ENCODE measurements at places on chromosomes 12 and 14.

DNA sequence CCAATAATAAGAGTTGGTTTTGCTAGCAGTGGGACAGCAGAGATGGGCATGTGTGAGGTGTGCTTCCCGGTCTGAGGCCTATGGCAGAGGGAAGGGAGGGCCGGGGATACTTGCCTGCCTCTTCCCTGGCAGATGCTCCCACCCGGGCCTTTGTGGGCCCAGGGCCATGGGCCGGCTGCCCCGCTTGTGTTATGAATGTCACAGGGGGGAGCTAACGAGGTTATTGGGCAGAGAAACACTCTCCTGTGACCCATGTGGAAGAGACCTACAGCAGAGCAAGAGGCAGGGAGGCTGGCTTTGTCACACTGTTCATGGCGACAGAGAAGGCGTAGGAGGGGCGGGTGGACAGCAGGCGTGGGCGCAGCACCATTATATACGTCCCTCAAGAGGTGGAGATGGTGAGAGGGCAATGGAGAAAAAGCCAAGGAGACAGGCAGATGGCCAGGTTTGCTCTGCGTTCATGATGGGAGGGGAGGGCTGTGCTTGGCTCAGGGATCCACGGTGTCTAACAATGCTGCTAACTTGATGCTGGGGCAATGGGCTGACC, 13.3 kb downstream of the CCND2 start:
- DNase-seq, result no peak

GRCh38 chr14:65356327-65356836, 56.1 kb upstream of the FUT8 start:
- no peak for DNase-seq

DNA sequence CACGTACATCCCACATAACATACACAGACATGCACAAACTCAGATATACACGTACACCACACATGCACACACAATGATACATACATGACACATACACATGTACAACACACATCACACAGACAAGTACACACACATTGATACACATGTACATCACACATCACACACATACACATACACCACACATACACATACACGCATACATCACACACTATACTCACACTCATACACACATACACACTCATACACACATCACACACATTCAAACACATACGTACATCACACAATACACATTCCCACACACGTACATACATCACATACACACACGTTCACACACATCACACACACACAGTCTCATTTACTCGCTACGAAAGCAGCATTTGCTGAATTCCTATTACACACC, 4.5 kb downstream of the ZNF605 start:
- DNase-seq, result no peak

DNA sequence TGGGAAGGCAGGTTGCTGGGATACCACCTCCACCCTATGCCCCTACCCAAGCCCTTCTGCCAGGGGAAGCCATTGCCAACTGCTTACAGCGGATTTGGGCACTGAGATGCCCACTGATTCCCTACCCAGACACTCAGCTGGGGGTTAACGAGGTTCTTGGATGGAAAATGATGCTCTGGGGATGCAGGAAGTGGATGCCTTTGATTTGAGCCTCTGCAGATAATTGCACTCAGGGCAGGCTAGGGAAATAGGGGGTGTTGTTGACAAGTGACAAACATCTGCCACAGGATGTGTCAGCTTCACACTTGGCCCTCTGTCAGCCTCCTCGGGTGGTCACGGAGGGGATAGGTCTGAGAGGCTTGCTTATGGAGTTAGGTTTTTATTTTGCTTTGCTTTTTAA, 57.4 kb downstream of the RPH3A start:
- DNase-seq, result no peak

DNA sequence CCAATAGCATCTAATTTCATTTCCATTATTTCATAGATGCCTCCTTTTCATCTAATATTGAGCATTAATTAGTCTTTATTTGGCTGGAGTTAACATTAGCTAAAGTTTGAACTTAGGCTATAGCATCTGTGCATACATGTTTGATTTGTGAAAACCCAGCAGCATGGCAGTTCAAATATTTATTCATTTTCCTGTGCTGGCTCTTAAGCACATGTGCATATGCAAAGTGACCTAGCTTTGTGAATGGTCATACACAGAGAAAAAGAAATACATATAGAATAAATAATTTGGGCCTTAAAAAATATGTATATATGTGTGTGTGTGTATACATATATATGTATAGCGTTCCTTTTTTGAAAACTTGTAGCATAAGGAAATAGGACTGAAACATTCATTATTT, 117.8 kb downstream of the HMGA2 start:
- no peak for DNase-seq

DNA sequence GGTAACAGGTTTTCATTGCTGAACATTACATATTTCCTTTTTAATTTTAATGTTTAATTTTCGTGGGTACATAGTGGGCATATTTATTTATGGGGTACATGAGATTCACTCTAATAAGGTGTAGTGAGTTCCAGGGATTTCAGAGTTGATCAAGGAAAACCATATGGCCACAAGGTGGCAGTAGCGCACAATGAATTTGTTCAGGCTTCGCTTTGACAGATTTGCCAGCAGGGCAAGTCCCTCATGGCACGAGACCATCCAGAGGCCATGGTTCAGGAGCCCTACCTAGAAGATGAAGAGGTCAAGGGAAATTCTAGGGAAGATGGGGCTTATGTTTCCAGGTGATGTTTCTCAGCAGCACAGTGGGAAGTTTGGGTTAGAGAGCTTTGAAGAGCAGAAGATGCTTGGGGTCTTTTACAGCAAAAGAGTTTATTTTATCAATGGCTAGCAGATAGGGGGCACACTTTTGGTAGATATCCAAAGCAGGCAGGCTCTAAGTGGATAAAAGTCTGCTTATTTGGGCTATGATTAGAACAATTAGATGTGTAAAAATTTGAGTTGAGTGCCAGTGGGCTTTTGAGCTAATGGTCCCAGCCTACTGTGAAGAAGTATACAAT, 1004.4 kb downstream of the AACS start:
- DNase-seq, result peak; percentile 61

DNA sequence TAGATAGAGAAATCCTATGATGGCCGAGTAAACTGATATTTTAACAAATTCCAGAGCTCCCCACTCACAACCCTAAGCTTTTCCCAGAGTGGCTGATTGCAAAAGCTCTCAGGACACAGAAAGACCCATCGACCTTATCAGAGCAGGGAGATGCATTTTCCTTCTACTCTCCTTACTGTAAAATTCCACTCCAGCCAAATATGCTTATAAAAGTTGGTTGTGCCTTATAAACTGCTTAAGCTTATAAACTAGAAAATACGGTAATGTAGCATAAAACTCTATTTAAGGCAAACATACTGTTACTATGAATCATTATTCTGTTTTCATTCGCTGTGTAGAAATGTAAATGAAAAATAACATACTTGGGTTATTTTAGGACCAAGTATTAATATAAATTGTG, 41.6 kb upstream of the TRHDE start:
- DNase-seq, result no peak

- no peak for DNase-seq
These were observed 67.5 kb downstream of the DIP2B start for GRCh38 chr12:50572287-50572686.

- no peak for DNase-seq
These were observed 384.9 kb downstream of the SOX5 start for GRCh38 chr12:23564451-23565152.

DNA sequence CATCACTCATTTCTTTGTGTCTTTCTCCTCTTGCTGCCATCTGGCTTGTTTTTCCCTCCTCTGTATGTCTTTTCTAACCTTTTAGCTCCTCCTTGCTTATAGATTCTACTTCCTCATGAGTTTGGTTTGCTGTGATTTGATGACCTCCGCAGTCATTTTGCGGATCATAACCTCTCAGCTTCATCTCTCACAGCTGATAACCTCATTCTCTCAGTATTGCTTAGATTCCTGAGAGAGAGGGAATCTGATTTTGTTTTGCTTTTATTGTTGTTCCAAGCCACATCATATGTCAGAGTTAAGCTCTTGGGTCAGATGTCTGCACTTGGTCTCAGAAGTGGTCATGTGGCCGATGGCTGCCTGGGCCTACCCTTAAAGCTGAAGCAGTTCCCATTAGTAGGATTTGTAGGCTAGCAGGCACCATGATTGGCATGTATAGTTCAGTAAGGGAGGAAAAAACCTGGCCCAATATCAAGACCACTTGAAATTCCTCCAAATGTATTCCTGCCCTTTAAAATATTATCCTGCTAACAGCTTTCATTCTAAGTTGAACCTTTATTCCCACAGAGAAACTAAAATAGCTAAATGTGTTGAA, 13.5 kb downstream of the ZNF664 start:
- no peak for DNase-seq

DNA sequence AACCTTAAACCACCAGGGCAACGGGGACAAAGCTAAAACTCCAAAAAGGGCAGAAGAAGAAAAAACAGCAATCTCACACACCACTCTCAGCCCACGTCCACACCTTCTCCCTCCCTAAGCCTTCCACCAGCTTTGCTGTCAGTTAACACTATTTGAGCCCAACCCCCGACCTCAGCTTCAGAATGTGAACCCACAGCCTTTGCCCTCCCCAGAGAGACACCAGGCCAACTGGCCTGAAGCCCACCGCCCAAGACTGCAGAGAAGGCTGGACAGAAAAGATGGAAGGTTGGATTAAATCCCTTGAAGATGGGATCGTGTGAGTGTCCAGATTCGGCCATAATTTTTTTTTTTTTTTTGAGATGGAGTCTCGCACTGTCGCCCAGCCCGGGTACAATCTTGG, 22.4 kb downstream of the IRF2BPL start:
- DNase-seq, result no peak

DNA sequence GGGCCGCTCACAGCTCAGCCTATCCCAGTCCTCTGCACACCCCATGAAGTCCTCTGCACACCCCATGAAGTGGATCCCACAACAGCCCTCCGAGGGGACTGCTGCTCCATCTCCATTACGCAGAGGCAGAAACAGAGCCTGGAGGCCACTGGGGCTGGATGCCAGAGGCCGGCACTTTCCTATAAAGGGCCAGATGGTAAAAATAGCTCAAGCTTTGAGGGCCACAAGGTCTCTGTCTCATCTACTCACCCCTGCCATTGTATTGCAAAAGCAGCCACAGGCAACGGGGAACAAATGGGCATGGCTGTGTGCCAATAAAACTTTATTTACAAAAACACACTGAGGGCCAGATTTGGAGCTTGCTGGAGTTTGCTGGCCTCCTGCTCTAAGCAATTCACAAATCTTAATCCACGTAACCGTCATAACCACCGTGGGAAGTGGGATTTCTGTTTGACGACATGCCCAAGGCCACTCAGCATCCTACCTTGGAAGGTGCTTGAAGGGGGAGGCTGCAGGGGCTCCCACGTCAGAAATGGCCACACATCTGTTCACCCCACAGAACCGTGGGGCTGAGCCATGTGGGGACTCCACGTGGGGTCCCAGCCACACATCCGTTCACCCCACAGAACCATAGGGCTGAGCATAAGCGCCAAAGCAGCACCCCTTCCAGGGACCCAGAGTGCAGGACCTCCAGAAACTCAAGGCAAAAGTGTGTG, 92.0 kb downstream of the NCOR2 start:
- no peak for DNase-seq

GRCh38 chr14:103330536-103330935, 3.5 kb upstream of the EIF5 start:
- no peak for DNase-seq

GRCh38 chr12:111441107-111441928, 35.6 kb downstream of the SH2B3 start:
- DNase-seq, result no peak

GRCh38 chr14:60721326-60722106, 2.6 kb downstream of the SIX4 start:
- peak; percentile 50 for DNase-seq

GRCh38 chr12:93154753-93155480, 222.8 kb upstream of the NUDT4 start:
- no peak for DNase-seq

DNA sequence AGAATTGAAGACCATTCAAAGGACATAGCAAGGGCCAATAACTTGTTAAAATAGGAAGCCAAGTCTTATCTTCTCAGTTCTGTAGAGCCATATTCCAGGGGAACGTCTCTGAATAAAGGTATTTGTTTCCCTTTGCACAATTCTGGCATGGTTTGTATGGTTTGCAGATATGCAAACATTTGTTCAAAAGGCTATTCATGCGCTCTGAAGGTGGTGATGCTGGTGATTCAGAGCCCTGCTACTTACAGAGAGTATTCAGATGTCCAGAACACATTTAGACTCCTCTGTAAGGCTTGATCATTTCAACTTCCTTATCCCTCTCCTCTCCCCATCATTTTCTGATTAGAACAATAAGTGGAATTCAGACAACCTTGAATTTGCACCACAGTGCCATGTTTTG, 35.9 kb downstream of the SLC4A8 start:
- DNase-seq, result no peak

DNA sequence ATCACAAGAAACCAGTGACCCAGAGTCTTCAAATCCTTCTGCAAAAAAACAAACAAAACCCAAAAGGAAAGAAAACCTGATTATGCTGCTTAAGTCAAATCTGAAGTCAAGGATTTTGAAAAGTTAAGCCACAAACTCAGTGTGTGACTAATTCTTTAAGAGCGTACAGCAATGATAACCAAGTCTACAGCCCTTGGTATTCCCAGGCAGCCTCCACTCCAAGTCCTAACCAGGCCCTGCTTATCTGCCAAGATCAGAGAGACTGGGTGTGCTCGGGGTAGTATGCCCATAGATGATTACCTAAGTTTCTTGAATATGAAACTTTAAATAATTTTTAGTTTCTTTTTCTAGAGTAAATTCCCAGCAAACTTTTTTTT, 13.1 kb downstream of the PGAM5 start:
- no peak for DNase-seq

GRCh38 chr12:69388371-69388770, 28.8 kb downstream of the YEATS4 start:
- no peak for DNase-seq

DNA sequence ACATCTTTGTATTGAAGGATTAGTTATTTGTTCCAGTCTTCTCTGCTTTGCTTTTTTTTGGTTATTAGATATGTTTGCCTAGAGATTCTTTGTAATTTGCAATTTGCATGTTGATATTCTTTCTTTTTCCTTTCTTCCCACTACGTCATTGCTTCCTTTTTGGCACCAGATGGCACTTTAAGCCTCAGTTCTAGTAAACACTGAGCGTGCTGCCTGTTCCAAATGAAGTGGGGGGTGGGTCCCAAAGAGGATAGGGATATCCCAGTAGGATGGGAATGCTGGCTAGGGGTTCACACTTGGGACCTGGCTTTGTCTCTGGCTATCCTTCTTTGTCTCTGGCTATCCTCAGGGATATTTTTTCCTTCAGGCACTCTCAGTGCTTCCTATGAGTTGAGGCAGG, 17.0 kb downstream of the EAPP start:
- DNase-seq, result no peak

DNA sequence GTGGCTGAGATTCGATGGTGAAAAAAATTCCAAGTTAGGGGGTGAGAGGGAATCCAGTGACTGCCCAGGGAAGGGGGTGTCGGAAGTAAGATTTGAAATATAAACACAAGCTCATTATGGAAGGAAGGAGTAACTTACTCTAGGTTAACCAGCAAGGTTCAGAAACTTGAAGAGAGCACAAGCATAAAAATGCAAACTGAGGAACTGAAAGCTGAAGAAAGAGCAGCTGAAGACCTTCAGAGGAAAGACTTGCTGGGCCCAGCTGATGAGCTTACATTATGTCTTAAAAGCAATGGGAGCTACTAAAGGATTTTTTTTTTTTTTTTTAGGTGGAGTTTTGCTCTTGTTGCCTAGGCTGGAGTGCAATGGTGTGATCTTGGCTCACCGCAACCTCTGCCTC, 189.7 kb upstream of the GRIN2B start:
- no peak for DNase-seq

GRCh38 chr14:99737451-99737951, 53.4 kb downstream of the CYP46A1 start:
- peak; percentile 44 for DNase-seq

- no peak for DNase-seq
These were observed 3.1 kb upstream of the FIGNL2 start for GRCh38 chr12:51851413-51852124.
